CD4-positive, alpha-beta memory T cell (primary cell): ENCODE measurements at places on chromosomes 7 and 10.

- no peak for DNase-seq
Measured at GRCh38 chr7:43888993-43889945, 17.1 kb downstream of the URGCP start.

DNA sequence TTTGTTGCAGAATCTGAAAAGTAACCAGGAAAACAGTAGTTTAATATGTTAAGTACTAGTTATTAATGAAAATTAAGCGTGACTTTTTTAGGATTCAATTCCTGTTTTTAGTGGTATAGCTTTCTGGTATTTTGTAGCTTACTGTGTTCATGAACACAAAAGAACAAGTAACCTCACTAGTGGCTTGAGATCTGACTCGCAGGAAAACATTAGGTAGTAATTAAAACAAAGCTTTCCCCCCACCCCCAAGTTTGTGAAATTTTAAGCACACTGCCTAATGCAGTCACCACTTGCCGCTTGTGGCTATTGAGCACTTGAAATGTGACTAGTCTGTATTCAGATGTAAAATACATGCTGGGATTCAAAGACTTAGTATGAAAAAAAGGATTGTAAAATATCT, 102.5 kb upstream of the RPA3 start:
- no peak for DNase-seq

DNA sequence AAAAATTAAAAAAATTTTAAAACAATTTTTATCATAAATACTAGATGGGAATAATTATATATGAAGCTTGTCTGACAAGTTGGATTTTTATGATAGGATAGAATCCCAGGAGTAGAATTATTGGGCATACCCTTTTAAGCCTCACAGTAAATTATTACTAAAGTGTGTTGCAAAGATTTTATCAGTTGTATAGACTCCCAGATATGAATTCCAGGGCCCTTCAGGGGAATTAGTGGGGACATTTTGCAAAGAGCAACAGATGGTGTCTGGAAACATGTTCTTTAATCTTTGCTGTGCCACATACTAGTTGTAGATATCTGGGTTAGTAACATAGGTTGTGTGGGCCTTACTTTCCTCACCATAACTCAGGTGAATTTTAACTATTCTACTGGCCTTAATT, 28.7 kb downstream of the ZEB1 start:
- DNase-seq = no peak

GRCh38 chr10:126066456-126066855, 170.1 kb downstream of the FANK1 start:
- no peak for DNase-seq

DNA sequence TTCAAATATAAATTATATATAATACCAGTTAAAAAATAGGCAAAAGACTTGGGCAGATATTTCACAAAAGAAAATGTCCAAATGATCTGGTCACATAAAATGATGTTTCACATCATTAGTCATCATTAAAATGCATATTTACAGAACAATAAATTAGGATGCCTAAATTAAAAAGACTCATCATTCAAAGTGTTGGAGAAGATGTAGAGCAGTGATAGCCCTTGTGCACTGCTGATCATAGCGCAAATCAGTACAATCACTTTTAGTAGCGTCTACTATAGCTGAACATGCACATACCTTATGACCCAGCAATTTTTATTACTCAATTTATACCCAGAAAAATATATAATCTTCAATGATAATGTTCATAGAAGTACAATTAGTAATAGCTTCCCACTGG, 333.3 kb upstream of the ETV1 start:
- no peak for DNase-seq

GRCh38 chr7:30654296-30655090, 27.8 kb downstream of the CRHR2 start:
- no peak for DNase-seq

GRCh38 chr10:25142116-25142864, 32.5 kb upstream of the GPR158 start:
- DNase-seq = no peak

DNA sequence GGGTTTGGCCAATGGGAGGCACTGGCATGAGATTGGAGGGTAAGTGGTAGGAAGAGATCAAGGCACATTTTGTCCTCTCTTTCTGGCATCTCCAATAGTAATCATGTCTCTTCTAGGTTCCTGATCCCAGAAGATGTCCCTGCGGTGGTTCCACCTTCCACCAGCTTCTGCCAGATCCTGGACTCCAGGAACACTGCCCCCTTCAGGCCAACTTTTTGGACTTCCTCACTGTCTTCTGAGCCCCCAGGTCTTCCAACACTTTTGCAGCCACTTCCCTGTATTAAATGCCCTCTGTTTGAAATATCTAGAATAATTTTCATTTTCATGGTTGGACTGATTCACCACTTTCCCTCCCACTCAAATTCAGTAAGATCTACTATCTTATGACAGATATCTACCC, 60.9 kb downstream of the BAMBI start:
- no peak for DNase-seq

GRCh38 chr7:70005891-70006260, 407.6 kb downstream of the AUTS2 start:
- no peak for DNase-seq

- no peak for DNase-seq
Measured at GRCh38 chr7:79420464-79420863, 33.0 kb downstream of the MAGI2 start.

- DNase-seq = no peak
Measured at GRCh38 chr7:118938845-118939244, 714.3 kb downstream of the ANKRD7 start.

DNA sequence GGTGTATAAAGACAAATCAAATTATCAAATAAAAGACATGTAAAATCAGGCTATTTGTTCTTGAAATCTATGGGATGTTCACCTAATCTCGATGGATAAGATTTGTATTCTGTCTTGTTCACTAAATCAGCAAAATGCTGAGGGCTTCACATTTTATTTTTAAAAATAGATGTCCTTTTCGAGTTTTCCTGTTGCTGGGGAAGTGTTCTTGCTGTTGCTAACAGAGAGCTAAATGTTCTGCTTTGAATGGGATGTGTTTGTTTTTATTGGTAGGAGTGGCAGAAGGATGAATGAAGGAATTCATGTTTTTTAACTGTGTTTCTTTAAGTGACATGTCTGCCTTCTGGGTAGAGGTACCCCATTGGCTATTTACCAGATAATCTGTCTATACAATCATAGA, 7.3 kb upstream of the SNX13 start:
- no peak for DNase-seq

DNA sequence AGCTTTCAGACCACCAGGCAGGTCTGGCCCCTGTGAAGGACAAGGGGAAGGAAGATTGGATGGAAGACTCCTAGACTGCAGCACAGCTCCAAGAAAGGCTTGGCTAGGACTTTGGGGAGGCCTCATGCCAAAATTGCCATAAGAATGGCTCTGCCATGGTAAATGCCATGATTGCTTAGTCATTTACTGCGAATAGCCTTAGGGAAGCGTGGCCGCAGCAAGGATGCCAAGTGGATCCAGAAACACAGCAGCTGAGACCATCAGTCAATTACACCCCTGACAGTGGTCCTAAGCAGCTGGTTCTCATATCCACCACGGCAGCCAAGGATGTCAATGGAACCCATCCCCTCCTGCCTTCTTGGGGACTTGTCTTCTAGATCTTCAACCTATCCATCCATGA, 88.2 kb upstream of the AUTS2 start:
- no peak for DNase-seq

GRCh38 chr10:72076756-72077155, 11.6 kb downstream of the SPOCK2 start:
- no peak for DNase-seq

DNA sequence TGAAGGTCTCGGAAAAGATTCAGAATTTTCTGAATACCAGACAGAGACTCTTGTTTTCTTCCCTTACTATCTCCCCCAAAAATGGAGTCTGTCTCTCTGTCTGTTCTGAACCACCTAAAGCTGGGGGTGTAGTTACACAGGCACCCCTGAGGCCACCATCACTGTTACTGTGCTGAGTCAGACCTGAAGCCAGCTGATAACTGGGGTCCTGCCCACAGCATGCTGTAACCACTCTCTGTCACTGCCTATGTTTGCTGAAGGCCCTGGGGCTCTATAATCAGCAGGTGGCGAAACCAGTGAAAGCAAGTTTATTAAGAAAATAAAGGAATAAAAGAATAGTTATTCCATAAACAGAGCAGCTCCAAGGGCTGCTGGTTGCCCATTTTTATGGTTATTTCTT, 575.2 kb upstream of the POT1 start:
- no peak for DNase-seq

DNA sequence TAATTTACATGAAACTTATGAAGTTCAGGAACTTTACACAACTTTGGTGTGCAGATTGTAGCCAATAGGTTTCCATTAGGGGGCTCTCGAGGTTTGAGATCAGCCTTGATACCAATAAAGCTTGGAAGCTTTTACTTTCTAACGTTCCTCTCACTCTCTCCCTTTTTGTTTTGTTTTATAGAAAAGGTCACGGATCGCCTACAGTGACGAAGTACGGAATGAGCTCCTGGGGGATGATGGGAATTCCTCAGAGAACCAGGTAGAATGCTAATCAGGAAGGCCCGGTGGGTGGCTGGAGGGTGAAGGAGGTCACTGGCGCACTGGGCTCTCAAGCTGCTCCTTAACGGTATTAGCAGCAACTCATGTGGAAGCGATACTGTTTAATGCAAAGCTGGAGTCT, 79.9 kb downstream of the VTI1A start:
- no peak for DNase-seq

DNA sequence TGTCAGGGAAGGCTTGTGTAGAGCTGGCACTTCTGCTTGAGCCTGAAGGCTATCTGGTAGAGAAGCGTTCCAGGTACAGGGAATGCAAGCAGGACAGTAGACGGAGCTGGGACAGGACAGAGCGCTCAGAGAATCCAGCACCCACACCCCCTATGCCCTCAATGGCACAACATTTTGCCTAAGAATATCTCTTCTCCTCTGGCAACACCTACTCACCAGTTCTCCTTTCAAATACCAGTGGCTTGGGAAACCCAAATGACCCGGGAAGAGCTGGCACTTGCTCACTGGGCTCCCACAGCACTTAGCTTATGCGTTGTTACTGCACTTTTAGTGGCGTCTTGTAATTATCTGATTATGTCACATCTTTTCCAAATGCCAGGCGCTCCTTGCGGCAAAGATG, 118.6 kb downstream of the RNF216 start:
- DNase-seq = no peak

DNA sequence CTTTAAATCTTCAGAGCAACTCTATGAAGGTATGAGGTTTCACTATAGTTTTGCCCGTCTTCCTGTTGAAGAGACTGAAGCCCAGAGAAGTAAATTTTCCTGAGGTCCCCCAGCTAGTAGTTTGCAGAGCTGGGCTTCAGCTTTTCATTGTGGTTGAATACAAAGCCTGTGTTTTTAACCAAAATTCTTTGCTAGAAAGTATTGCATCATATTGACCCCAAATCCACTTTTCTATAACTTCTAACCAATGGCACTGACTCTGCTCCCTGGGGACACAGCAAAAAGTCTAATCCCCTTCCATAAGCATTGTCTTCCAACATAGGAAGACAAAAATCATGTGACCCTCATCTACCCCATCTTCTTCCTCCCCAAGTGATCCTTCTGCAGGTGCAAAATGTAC, 93.0 kb downstream of the KCNMA1 start:
- DNase-seq = no peak

GRCh38 chr7:94022550-94022949, 18.4 kb upstream of the BET1 start:
- DNase-seq = no peak

DNA sequence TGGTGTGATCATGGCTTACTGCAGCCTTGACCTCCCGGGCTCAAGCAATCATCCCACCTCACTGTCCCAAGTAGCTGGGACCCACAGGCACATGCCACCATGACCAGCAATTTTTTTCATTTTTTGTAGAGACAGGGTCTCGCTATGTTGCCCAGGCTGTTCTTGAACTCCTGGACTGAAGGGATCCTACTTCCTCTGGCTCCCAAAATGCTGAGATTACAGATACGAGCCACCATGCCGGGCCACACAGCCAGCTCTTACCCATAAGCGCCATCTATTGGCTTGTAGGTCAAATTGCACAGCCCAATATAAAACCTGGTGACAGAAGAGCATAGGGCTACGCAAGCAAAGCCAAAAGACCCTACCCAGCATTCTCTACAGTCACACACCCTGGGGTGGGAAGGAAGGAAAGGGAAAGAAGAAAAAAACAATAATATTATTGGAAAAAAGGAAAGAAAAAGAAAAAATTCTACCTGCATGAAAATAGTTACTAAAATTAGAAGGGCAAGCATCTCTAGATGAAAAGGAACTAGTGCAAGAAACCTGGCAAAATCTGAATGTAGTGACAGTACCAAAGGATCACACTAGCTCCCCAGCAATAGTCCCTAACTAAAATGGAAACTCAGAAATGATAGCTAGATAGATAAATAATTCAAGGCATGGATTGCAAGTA, 29.4 kb upstream of the AMPH start:
- DNase-seq = peak; percentile 33

DNA sequence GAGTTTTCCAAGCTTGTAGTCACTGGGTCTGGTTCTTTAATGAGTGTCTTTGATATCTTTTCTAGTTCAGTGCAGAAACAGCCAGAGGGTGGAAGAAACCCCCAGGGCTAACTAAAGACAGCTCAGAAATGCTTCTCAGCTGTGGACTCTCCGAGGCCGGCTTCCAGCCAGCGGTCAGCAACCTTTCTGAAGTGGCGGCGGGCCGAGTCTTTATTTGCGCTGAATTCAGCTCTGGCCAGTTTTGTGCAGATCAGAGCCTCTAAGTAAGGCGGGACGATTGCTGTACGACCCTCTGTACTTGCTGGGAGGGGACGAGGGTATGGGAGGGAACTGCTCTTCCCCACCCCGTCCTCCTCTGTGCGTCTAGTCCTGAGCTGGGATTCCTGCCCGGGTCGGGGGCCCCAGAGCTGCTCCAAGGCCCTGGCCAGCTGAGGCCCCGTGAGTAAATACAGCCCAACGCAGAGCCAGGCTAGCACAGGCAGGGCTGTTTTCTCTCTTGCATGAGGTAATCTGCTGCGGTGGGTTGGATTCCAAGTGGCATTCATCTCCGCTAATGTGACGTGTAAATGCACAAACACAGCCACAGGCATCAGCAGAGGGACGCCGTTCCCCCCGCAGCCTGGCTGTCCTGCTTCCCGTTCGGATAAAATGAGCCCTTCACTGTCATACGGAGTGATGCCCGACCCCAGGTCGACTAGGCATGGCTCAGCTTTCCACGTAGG, 159.8 kb downstream of the PIP4K2A start:
- no peak for DNase-seq

DNA sequence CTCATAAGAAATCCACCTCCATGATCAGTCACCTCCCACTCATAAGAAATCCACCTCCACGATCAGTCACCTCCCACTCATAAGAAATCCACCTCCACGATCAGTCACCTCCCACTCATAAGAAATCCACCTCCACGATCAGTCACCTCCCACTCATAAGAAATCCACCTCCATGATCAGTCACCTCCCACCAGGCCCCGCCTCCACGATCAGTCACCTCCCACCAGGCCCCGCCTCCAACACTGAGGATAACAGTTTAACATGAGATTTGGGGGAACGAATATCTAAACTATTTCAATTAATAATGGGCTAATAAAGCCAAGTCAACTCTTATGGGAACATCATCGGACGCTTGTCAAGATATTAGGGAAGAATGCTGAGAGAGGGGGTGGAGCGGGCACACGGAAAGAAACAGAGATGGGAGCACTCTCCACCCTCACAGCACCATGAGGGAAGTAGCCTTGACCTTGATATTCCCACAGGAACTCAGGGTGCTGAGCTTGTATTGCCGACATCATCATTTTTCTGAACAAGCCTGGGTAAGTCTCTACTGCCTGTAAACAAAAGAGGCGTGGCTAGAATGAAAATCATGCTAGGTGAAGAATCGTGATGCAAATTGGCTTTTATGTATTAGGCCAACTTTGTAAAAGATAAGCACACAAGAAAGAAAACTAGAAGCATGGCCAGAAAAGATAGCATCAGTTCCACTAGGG, 303.5 kb upstream of the KLF6 start:
- DNase-seq = no peak

- DNase-seq = no peak
Measured at GRCh38 chr7:2512713-2513112, 6.9 kb upstream of the LFNG start.
